ENCODE measurements at places on chromosomes 3 and 15.

DNA sequence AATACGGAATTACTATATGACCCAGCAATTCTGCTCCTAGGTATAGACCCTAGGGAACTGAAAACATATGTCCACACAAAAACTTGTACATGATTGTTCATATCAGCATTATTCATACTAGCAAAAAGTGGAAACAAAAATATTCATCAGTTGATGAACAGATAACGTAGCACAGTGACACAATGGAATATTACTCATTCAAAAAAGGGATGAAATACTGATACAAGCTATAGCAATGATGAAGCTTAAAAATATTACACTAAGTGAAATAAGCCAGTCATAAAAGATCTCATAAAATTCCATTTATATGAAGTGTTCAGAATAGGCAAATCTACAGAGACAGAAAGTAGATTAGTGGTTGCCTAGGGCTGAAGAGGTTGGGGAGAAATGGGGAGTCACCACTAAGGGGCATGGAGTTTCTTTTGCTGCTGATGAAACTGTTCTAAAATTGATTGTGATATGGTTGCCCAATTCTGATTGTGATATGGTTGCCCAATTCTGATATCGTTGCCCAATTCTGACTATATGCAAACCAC lies 10.5 kb downstream of the C15orf61 start:
- DNase-seq, result peak; percentile 81

DNA sequence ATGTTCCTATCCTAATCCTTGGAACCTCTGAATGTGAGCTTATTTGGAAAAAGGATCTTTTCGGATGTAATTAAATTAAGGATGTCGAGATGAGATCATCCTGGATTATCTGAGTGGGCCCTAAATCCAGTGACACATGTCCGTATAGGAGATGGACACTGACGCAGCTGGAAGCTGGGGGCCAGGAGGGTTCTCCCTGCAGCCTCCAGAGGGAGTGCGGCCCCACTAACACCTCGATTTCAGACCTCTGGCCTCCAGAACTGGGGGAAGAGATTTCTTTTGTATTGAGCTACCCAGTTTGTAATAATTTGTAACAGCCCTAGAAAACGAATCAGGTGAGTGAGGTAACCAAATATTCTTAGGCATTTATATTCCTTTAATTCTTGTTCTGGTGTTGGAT lies 2.5 kb downstream of the DNAJB8 start:
- DNase-seq, result no peak

- DNase-seq, result no peak
These were observed 221.4 kb downstream of the FAM43A start for GRCh38 chr3:194906970-194907629.

DNA sequence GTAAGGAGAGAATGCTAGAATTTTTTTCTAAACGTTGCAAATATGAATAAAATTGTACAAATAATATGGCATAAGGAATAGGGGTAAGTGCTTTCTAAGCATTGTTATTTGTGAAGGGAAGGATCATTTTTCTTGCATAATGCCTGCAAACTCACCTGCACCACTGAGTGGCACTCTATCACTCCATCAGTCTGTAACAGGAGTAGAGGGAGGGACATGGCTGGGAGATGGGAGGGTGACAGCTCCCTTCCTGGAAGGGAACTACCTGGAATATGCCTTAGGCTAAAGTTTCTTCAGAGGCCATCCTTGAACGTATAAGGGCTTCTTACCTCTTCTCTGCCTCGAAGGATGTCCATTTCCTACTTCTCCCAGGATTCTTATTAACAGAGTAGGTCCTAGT lies 3.0 kb downstream of the NAALADL2 start:
- DNase-seq, result peak; percentile 2

GRCh38 chr3:177602601-177603147 lies 405.4 kb upstream of the TBL1XR1 start:
- no peak for DNase-seq

DNA sequence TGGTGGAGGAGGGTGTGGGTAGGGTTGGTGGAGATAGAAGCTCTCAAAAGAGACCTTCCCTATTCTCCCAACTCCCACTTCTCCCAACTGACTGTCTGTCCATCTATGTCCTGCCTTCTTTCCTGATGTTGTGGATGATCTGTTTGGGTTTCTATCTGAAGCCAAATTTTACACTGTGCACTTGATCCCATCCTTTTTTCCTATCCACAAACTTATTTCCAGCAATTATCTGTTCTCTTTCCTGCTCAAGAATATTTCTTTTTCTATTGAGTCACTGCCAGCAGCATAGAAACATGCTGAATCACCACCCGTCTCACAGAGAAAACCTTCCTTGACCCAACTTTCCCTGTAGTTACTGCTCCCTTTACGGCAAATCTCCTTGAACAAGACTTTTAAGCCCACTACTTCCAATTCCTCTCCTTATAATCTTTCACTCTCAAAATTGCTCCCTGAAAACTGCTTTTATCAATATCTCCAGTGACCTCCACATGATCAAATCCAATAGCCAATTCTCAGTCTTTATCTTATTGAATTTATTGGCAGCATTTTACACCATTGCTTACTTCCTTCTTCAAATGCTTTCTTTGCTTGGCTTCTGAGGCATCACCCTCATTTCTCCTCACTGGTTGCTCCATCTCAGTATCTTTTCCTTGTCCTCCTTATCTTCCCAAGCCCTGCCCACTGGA lies 141.2 kb upstream of the SLC7A14 start:
- peak; percentile 94 for DNase-seq

DNA sequence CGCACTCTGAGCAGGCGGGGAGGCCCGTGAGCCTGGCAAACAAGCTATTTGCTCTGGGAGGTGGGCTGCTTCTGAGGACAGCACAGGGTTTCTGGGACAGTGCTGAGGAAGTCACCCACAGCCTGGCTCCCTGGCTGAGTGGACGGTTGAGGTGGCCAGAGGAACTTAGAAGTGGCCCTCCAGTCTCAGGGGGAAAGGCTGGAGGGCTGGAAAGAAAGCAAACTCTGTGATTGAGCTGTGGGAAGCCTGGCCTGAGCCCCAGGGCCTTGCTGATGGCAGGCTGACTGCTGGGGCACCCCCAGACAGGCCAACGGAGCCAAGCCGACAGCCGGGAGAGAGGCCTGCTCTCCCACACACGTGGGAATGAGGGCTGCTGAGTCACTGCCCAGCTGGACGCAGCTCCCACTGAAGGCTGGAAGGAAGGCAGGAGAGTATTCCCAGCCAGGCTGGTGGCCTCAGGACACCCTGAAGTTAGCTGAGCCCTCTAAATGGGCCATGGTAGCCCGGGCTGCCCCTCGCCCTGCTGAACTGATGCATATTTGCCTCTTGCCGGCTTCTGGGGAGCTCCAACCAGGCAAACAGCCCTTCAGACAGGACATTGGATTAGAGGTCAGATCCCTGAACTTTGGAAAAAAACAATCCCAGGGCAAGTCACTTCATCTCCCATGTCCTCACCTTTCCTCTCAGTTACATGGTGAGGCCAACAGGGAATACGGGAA lies 98.0 kb upstream of the TLE3 start:
- DNase-seq, result peak; percentile 68

GRCh38 chr3:47762233-47762632 lies 19.5 kb downstream of the SMARCC1 start:
- DNase-seq, result no peak

- DNase-seq, result peak; percentile 72
These were observed 539.5 kb upstream of the AGTR1 start for GRCh38 chr3:148158210-148158609.

DNA sequence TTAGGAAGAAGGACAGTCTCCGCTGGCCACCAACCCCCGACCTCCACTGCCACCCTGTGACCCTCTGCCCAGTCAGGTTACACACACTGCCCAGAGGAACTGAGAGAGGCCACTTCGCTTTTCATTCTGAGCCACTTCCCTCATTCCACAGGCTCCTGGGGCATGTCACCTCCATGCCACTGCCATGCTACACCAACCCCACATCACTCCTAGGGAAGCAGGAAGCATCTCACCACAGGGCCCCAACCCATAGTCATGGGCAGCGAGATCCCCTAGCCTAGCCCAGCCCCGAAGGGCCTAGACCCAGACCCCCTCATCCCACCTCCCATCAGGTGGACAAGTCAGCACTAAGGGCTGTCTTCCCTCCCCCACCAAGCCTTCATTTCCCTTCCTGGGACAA lies 1.4 kb downstream of the PLCB2 start:
- DNase-seq, result no peak

GRCh38 chr15:65761210-65761926 lies 30.7 kb downstream of the DENND4A start:
- DNase-seq, result no peak

- no peak for DNase-seq
These were observed 133.0 kb downstream of the THRB start for GRCh38 chr3:24361623-24362022.

GRCh38 chr3:170813266-170813665 lies 56.7 kb downstream of the RPL22L1 start:
- no peak for DNase-seq

GRCh38 chr15:69146724-69147435 lies 13.6 kb upstream of the GLCE start:
- no peak for DNase-seq

- peak; percentile 36 for DNase-seq
These were observed 31.6 kb upstream of the UBE2Q2 start for GRCh38 chr15:75811626-75812025.

- no peak for DNase-seq
These were observed 206.5 kb downstream of the DTWD1 start for GRCh38 chr15:49827311-49827710.

DNA sequence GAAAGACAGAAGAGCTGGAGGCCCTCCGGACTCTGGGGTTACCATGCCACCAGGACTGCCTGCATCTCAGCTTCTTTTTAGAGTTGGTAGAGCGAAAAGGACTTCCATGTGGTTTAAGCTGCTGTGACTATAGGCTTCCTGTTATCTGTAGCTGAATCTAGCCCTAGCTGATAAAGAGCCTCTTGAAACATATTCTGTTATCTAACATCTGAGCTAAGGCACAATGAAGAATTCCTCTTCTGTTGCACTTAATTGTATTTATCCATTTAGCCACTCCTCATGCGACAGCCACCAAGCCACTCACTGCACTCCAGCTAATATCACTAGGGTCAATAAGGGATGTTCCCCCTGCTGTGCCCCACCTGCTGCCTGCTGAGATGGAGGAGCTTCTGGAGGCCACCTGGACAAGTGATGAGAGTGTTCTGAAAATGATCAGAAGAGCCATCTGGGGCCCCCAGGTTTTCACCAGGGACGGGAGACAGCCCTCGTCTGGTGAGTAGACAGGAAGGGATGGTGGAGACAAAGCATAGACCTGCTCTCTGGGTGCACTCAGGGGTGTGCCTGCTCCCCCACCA lies 94.6 kb upstream of the PLXNA1 start:
- DNase-seq, result no peak

DNA sequence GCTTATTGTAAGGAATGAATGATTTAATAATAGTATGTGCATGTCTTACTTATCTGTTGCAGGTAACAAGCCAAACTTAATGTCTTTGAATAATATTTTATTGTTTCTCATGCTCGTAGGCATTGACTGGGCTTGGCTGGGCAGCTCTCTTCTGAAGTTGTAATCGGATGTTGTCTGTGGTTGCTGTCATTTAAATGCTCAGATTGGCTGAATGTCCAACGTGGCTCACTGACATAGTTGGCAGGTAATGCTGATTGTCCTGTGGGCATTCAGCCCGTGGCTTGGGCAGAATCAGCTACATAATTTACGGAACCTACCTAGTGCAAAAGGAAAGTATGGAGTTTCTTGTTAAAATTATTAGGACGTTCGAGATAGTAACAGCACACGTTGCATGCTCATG lies 297.4 kb upstream of the GBE1 start:
- no peak for DNase-seq

DNA sequence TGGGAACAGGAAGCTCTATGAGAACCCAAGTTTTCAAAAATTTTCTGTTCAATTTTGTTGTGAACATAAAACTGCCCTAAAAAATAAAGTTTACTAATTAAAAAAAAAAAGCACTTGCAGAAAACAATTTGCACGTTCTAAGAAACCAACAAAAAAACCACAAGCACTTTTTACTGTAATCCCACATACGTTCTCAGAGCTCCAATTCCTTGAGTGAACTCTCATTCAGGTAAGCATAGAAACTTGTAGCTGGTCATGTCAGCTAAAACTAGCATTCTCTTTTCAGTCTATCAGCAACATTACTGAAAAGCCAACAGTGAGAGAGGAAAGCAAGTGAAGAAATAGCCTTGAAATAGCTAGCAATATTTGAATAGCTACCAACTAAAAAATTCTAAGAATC lies 11.5 kb upstream of the TMF1 start:
- DNase-seq, result no peak

DNA sequence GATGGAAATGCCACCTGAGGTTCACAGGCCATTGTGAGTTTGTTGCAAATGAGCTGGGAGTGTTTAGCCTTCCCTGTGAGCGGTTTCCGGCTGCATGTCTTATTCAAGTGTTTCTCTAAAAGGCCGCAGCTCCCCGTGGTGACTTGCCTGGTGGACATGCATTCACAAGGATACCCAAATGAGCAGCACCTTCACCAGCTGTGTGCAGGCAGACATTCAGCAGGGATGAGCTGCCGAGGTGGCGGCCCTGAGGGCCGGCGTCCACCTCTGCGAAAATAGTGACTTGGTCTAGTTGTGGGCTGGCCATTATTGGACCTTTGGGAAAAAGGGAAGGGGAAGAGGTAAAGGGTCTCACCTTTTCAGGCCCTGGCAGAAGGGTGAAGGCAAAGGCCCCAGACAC lies 23.4 kb downstream of the SPSB4 start:
- DNase-seq, result no peak

DNA sequence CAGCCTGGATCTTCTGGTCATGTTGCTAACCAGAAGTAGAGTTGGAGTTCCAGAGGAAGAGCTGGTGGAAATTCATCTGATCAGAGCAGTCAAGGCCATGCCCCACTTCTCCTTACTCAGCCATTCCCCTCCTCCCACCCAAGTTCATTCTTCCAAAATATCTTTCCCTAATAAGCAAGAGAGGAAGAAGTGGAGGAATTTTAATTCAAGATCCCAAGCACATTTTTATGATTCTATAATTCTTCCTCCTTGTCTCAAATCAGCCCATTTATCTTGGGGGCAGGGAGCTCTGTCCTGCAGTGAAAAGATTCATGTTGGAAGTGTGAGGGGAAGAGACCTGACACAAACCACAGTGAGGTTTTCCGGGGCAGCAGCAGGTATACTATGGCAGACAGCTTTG lies 85.0 kb upstream of the GALNT15 start:
- DNase-seq, result peak; percentile 70

GRCh38 chr15:44261007-44261706 lies 27.4 kb upstream of the GOLM2 start:
- DNase-seq, result no peak

DNA sequence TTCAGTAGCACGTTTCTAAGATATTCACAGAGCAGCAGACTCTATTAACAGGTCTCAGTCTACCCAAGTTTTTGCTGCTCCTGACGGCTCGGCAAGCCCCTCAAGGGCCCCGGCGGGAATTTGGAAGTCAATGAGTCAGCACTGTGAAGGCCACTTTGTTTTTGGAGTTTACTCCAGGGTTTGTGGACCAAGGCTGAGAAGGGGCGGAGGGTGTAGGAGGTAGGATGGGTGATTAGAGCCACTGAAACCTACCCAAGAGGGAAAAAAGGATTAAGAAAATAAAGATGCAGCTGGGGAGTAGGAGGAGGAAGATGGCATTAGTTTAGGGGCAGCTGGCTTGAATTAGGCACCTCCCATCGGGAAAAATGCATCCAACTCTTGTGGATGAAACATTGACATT lies 87.6 kb downstream of the BDH1 start:
- DNase-seq, result no peak

- DNase-seq, result no peak
These were observed 258.7 kb upstream of the NSMCE3 start for GRCh38 chr15:29528276-29528675.

GRCh38 chr3:192005989-192006388 lies 545.0 kb downstream of the PYDC2 start:
- no peak for DNase-seq
